Omental fat pad (tissue), 4 donors: ENCODE measurements at places on chromosomes 6 and 20.

DNA sequence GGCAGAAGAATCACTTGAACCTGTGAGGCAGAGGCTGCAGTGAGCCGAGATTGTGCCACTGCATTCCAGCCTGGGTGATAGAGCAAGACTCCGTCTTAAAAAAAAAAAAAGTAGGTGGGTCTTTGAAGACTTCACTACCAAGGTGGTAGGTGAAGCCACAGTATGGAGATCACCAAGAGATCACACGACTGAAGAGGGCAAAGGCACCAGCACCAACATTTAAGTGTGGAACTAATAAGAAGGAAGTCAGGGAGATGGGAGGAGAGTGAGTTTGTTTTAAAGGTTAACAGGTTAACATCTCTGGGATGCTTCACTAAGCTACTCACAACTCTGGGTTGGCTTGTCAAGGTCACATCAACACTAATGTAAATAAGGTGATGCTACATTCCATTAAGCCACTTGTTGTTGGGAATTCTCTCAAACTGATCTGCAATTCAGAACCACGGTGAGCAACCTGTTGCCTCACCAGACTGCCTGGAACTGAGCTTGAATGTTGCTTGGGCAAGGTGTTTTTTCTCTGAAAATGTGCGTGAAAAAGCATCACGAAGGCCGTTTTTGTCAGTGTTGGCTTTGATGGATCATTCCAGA is 48.7 kb downstream of the KCTD20 start:
- no peak for DNase-seq

DNA sequence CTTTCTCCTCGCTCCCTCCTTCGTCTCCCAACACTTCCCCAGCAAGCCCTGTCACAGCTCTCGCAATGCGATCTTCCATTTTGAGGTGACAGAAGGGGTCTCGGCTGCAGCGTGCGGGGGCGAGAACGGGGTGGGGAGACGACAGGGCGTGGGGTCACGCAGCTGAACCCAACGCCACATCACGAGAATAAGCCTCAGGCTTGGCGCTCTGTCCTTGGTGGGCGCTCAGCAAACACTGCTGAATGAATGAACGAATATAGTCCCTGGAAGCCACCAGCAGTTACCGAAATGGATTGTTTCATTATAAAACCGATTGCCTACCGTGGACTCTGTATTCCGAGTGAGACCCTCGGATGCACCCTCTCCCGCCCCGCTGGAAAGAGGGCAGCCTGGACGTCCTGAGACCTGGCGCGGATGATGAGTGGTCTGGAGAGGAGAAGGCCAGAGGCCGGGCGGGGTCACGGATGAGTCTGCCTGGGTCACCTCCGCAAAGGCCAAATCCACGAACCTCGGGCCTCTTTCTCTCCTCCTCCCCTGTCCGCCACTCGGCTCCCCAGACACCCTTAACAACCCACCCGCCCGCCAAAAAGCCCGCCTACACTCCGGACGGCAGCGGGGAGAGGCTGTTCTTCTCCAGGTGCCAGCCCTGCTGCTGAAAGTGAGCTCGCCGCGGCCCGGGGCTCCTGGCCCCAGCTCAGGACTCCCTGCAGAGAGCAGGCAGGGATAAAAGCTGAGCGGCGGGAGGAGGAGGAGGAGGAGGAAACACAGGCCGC is 3.7 kb downstream of the NRN1 start:
- DNase-seq, result no peak

DNA sequence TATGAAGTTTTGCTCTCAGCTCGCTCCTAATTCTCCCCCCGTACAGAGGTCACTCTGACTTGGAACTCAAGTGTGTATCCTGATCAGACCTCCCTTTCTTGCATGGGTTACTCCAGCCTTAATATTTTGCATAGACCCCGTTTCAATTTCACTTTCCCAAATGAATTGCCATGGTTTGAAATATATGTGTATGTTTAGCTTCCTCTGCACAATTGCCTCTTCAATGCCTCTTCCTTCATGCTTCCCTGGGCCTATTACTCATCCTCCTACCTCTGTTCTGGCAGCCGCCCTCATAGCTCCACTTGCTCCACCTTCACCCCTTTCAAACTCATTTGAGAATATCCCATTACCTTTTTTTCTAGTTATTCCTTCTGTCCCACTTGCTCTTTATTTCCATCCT is 90.0 kb upstream of the SAMD5 start:
- no peak for DNase-seq

DNA sequence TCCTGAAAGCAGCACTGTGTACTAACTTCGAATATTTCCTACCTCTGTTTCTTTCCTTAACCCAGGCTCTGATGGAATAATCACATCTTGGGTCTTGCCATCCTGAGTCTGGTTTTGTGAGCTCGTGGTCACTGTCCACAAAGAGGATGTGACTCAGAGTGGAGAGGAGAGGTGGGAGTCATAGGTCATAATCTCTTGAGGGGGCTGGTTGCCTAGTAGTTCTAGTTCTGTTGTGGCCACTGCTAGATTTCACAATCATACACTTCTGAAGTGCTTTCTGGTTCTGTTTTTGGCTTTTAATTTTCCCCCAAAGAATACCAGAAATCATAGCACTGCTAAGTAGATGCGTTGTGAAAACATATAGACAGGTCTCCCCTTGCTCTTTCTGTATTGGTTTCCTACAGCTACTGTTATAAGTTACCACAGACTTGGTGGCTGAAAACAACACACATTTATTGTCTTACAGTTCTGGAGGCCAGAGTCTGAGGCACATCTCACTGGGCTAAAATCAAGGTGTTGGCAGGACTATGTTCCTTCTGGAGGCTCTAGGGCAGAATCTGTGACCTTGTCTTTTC is 102.8 kb downstream of the NRSN1 start:
- DNase-seq, result no peak

- no peak for DNase-seq
These were observed 154.0 kb downstream of the ZDHHC14 start for GRCh38 chr6:157534977-157535339.

DNA sequence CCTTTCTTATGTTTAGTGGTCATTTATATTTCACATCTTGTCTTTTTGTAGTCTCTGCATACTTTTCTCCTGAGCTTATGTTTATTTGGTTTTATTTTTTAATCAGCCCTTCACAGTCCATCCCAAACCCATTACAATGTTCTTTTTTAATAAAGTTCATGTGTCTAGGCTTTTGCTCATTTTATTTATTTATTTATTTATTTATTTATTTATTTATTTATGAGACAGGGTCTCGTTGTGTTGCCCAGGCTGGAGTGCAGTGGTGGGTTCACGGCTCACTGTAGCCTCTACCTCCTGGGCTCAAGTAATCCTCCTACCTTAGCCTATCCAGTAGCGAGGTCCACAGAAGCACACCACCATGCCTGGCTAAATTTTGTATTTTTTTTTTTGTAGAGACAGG is 3.1 kb downstream of the COQ3 start:
- no peak for DNase-seq

DNA sequence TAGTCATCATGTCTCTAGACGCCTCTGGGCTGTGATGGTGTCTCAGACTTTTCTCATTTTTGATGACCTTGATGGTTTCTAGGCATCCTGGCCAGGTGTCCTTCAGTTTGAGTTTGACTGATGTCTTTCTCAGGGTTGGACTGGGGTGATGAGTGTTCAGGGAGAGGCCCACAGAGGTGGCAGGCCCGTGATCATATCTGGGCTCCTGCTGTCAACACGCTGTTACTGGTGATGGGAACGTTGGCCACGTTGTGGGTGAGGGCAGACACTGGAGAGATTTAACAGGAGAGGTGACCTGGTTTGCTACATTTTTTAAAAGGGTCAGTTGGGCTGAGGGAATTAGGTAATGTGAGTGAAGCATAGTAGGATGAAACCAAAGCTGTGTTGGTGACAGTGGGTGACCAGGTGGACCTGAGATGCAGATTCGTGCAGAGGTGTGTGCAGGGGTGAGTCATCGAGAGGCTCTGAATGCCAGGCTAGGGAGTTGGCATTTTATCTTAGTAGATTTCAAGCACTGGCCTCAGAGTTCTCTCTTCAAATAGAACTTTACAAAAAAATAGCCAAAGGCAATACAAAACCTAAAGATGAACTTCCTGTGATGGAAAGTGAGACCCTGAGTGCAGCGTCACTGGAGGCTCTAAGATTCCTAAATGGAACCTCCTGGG is 174.1 kb downstream of the CDH26 start:
- no peak for DNase-seq

- DNase-seq, result no peak
These were observed 30.8 kb downstream of the SIM1 start for GRCh38 chr6:100433726-100434435.

DNA sequence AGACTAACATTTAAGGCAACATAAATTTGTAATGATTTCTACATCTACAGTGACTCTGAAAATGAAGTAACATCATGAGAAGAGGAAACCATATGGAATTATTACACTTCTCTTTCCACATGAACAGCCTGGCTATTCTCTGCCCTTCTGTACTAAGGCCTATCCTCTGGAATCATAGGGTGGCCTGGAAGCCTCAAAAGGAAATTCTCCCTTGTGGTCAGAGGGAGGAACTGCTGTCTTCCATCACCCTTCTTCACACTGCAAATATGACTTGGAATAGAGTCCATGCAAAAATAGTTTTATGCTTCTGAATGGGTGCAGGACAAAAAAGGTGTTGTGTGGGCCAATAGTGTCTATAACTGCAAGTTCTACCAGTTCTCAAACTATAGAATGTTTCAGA is 44.6 kb upstream of the SH3BGRL2 start:
- no peak for DNase-seq

- no peak for DNase-seq
These were observed 25.0 kb upstream of the RNF144B start for GRCh38 chr6:18362058-18362561.

DNA sequence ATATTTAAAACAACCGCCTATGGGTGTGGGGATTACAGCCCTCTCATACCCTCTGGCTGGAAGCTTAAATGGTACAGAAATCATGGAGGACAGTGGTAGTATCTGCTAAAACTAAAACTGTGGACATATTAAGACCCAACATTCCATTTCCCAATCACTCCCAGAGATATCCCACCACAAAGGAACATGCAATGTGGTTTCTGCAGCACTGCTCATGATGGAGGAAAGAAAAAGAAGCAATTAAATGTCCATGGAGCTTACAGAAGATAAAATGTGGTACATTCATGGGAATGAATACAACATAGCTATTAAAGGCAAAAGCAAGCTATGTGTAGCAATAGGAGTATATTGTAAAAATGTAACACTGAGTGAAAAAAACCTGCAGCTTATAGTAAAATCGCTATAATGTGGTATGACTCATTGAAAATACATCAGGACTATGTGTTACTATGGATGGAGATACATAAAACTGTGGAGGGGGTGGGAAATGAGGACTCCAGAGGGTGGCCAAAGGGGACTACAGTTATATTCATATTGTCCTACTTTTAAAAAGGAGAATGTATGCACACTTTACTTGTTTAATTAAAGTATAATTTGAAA is 22.9 kb upstream of the NNAT start:
- no peak for DNase-seq

- DNase-seq, result no peak
These were observed 1.3 kb downstream of the SEC63 start for GRCh38 chr6:107956586-107957307.

DNA sequence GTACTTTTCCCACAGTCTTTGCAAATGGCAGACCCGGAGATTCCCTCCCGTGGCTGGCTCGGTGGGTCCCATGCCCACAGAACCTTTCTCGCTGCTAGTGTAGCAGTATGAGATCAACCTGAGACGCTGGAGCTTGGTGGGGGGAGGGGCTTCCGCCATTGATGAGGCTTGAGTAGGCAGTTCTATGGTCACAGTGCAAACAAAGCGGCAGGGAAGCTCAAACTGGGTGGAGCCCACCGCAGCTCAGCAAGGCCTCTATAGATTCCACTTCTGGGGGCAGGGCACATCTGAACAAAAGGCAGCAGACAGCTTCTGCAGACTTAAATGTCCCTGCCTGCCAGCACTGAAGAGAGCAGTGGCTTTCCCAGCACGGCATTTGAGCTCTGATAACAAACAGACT is 186.0 kb upstream of the KCNK16 start:
- DNase-seq, result no peak

DNA sequence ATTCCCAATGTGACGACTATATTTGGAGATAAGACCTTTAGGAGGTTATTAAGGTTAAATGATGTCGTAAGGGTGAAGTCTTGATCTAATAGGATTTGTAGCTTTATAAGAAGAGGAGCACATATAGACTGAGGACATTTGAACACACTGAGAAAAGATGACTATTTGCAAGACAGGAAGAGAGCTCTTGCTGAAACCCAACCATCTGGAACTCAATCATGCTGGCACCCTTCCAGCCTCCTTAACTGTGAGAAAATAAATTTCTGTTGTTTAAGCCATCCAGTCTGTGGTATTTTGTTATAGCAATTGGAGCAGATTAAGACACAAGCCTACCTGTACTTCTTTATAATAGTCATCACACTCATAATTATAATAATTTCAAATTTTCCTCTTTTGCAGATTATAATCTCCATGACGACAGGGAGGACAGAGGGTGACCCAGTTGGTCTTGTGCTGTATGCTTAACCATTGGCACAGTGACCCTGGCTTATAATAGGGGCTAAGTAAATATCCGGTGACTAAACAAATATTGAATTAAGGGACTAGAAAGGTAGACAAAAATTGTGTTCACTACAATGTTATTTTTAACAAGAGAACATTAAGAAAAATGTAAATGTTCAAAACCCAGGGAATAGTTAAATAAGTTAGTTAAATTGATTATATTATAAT is 206.4 kb upstream of the HDDC2 start:
- DNase-seq, result no peak

- no peak for DNase-seq
These were observed 906.8 kb downstream of the GRIK2 start for GRCh38 chr6:102300350-102300749.

DNA sequence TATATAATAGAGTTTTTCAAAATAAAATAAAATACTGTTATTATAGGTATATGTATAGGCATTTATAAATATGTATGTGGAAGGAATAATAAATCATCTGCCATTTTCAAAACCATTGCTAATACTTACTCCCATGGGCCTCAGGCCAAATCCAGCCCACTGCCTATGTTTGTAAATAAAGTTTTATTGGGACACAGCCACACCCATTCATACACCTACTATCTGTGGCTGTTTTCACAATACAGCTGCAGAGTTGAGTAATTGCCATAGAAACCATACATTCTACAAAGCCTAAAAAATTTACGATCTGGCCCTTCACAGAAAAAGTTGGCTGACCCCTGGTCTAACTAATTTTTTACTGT is 9.5 kb downstream of the ALDH5A1 start:
- no peak for DNase-seq

- no peak for DNase-seq
These were observed 902.3 kb upstream of the CITED2 start for GRCh38 chr6:140276719-140277118.

DNA sequence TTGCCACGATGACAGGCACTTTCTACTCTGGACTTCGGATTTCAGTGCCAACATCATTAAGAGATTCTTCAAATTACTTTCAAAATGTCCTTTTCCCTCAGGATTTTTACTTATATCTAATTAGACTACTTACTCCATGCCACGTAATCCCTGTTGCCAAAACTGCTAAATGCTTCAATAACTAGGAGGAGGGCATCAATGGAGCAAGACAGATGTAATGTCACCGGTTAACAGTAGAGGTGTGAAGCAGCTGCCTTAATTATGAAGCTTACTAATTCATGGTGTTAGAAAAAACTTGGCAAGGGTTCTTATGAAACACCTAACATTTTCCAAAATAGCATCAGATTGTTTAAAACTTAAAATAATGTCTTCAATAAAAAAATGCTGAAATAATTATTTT is 111.2 kb upstream of the SIM1 start:
- DNase-seq, result no peak

GRCh38 chr6:27591699-27592480 is 119.0 kb upstream of the ZNF184 start:
- DNase-seq, result no peak

- DNase-seq, result no peak
These were observed 39.7 kb upstream of the HTR1B start for GRCh38 chr6:77502981-77503380.
